ENCODE measurements at places on chromosomes 5 and 9. TPM values are rescaled to one million over a fixed set of nuclear protein-coding genes. Genes with fewer than 3 reads are reported as not detected.

The LOX gene
- 0.90 TPM for total RNA-seq

- no peak overlapping the region for H3K27ac ChIP-seq
- no peak overlapping the region for H3K4me3 ChIP-seq
- no peaks in the 10 kb centered on the region for H3K36me3 ChIP-seq
- no peaks in the 10 kb centered on the region for H3K4me1 ChIP-seq
- DNase-seq, result no peak
These were observed 23.4 kb downstream of the UBLCP1 start for GRCh38 chr5:159286420-159287035.

GRCh38 chr5:107436201-107436600, 234.5 kb downstream of the EFNA5 start:
- peaks cover 28% of the 10 kb centered on the region for H3K4me1 ChIP-seq
- no peak overlapping the region for H3K4me3 ChIP-seq
- DNase-seq, result no peak
- peaks cover 3% of the 10 kb centered on the region for H3K36me3 ChIP-seq
- peak overlapping the region; percentile 24 for H3K27ac ChIP-seq

The SLIT3 gene
- 56.6 TPM for total RNA-seq

The TMEM174 gene
- not detected for total RNA-seq

DNA sequence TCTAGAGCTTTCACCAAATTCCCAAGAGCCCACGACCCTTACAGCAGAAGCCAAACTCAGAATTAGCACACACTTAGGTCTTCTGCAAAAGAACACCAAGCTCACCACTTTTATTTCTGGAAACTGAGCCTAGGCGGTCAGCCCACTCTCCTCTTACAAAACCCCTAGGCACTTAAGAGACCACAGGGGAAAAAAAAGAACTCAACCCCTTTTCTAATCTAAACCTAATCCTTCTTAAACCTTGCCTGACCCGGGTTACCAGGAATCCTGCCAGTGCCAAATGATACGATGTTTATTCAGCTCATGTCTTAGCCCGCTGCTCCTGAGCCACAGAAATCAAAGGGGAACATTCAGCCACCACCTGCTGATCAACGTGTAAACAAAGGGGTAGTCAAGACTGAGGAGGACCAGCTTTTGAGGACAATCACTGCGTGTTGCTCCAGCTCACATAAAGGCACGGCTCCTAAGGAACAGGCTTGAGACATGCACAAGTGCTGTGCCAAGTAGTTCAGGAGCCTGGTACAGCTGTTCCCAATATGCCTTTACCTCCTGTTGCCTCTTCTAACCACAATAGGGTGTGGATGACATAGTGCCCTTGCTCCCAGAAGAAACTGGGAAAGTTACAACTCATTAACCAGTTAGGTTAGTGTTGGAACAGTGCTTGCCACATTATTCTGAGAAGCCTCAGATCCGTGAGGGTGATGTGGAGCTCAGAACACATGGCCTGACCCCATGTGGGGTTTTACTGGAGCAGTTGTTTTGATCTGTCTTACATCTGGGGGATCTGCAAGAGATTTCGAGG, 49.3 kb downstream of the ZFAND5 start:
- no peak for DNase-seq
- H3K4me3 ChIP-seq, result peak overlapping the region; percentile 11
- H3K27me3 ChIP-seq, result no peaks in the 10 kb centered on the region
- peak overlapping the region; percentile 40 for H3K27ac ChIP-seq
- H3K36me3 ChIP-seq, result no peaks in the 10 kb centered on the region

DNA sequence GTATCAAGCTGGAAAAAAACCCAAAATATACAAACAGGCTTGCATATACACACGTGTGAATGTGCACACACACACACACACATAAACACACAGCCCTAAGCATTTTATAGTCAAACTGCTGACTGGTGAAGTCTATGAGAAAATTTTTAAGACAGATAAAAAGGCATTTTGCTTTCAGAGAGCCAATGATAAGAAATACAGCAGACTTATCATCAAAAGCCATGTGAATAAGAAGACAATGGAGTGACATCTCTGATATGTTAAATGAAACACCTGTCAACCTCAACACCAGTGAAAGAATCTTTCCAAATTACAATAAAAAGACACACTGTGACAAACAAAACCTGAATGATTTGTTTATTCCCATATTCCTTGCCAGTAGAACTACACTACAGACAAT, 233.3 kb downstream of the CDH9 start:
- no peak overlapping the region for H3K4me3 ChIP-seq
- no peak overlapping the region for H3K27ac ChIP-seq
- no peaks in the 10 kb centered on the region for H3K36me3 ChIP-seq
- DNase-seq, result no peak

- no peaks in the 10 kb centered on the region for H3K36me3 ChIP-seq
- H3K27me3 ChIP-seq, result peaks cover 12% of the 10 kb centered on the region
- H3K27ac ChIP-seq, result no peak overlapping the region
- no peak overlapping the region for H3K4me3 ChIP-seq
- no peak for DNase-seq
- peaks cover 14% of the 10 kb centered on the region for H3K4me1 ChIP-seq
These were observed 589.8 kb upstream of the GRAMD2B start for GRCh38 chr5:125833398-125833797.

DNA sequence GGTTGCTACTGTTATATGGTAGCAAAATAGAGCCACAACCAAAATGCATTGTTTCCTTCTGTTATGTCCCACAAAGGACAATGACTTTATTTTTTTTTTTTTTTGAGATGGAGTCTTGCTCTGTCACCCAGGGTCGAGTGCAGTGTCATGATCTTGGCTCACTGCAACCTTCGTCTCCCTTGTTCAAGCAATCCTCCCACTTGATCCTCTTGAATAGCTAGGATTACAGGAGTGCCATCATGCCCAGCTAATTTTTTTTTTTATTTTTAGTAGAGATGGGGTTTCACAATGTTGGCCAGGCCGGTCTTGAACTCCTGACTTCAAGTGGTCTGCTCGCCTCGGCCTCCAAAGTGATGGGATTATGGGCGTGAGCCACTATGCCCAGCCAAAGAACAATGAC, 527.7 kb upstream of the SGCD start:
- no peak overlapping the region for H3K4me3 ChIP-seq
- H3K27ac ChIP-seq, result no peak overlapping the region
- no peak for DNase-seq
- H3K27me3 ChIP-seq, result no peaks in the 10 kb centered on the region
- no peaks in the 10 kb centered on the region for H3K4me1 ChIP-seq

The GLDC gene
- total RNA-seq, result 11.8 TPM

- peaks cover 4% of the 10 kb centered on the region for H3K36me3 ChIP-seq
- H3K4me1 ChIP-seq, result peaks cover 13% of the 10 kb centered on the region
- H3K27me3 ChIP-seq, result no peaks in the 10 kb centered on the region
- H3K27ac ChIP-seq, result no peak overlapping the region
- DNase-seq, result no peak
These were observed 52.4 kb downstream of the ANKH start for GRCh38 chr5:14818931-14819790.

- H3K27me3 ChIP-seq, result no peaks in the 10 kb centered on the region
- peaks cover 13% of the 10 kb centered on the region for H3K36me3 ChIP-seq
- H3K4me3 ChIP-seq, result peak overlapping the region; percentile 42
- H3K4me1 ChIP-seq, result peaks cover 7% of the 10 kb centered on the region
- no peak for DNase-seq
- H3K27ac ChIP-seq, result peak overlapping the region; percentile 10
These were observed 47.9 kb upstream of the SLC12A2 start for GRCh38 chr5:128035689-128036088.

- H3K36me3 ChIP-seq, result peaks cover 8% of the 10 kb centered on the region
- peak overlapping the region; percentile 75 for H3K4me3 ChIP-seq
- DNase-seq, result no peak
- H3K27ac ChIP-seq, result peak overlapping the region; percentile 98
- H3K27me3 ChIP-seq, result no peaks in the 10 kb centered on the region
These were observed 55.9 kb upstream of the STXBP1 start for GRCh38 chr9:127555840-127556820.

DNA sequence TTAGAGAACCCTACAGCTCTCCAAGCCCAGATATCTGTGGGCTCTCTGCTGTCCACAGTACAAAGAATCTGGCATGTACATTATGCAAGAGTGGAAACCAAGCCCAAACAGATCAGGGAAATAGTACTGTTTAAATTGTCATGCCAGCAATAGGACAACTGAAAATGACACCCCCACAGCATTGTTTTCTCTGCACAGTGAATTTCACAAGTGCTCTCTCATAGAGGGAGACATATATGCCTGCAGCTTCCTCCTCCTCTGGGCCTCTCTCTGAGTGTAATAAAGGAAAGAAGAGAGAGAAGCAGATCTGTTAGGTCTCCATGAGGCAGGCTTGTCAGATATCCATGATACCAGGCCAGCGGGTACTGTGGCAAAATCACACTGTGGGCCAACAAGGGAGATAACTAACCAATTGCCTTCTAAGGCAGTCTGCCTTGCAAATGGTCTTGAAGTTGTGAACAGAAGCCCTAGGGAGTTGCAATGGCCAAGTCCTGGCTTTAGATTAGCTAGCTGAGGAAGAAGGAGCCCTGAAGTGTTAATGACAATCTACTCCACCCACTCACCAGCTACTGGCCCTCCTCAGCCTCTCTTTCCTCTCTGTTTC, 54.4 kb upstream of the JMY start:
- no peak overlapping the region for H3K27ac ChIP-seq
- no peak for DNase-seq

GRCh38 chr9:96554326-96554725, 65.3 kb downstream of the CDC14B start:
- peaks cover 8% of the 10 kb centered on the region for H3K4me1 ChIP-seq
- peaks cover 12% of the 10 kb centered on the region for H3K36me3 ChIP-seq
- no peak overlapping the region for H3K4me3 ChIP-seq
- no peaks in the 10 kb centered on the region for H3K27me3 ChIP-seq

GRCh38 chr5:1753490-1753889, 46.1 kb downstream of the MRPL36 start:
- H3K27me3 ChIP-seq, result peaks cover 12% of the 10 kb centered on the region
- no peak overlapping the region for H3K27ac ChIP-seq
- peaks cover 3% of the 10 kb centered on the region for H3K36me3 ChIP-seq

DNA sequence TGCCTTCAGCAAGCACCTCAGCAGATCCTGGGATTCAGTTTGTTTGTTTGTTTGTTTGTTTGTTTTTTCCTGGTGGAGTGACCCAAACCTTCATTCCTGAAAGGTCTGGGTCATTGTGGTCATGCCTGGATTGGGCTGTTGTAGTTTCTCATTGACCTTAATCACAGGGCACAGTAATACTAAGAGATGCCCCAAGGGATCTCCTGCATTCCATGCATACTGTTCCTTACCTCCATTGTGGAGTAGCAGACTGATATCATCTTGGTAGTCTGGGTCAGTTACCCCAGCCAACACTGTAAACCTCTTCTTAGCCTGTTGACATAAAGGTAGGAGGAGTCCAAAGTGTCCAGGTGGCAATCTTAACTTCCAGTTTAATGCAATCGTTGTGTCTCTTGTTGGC, 1466.7 kb upstream of the CDH9 start:
- no peaks in the 10 kb centered on the region for H3K27me3 ChIP-seq
- H3K36me3 ChIP-seq, result peaks cover 3% of the 10 kb centered on the region
- H3K4me3 ChIP-seq, result no peak overlapping the region
- no peak overlapping the region for H3K27ac ChIP-seq

GRCh38 chr9:8600914-8601680, 801.5 kb upstream of the DMAC1 start:
- no peak overlapping the region for H3K27ac ChIP-seq
- DNase-seq, result no peak
- no peaks in the 10 kb centered on the region for H3K4me1 ChIP-seq

GRCh38 chr9:111992523-111992922, 95.9 kb downstream of the UGCG start:
- H3K27ac ChIP-seq, result no peak overlapping the region
- no peaks in the 10 kb centered on the region for H3K27me3 ChIP-seq
- no peak overlapping the region for H3K4me3 ChIP-seq
- H3K36me3 ChIP-seq, result no peaks in the 10 kb centered on the region
- H3K4me1 ChIP-seq, result no peaks in the 10 kb centered on the region

DNA sequence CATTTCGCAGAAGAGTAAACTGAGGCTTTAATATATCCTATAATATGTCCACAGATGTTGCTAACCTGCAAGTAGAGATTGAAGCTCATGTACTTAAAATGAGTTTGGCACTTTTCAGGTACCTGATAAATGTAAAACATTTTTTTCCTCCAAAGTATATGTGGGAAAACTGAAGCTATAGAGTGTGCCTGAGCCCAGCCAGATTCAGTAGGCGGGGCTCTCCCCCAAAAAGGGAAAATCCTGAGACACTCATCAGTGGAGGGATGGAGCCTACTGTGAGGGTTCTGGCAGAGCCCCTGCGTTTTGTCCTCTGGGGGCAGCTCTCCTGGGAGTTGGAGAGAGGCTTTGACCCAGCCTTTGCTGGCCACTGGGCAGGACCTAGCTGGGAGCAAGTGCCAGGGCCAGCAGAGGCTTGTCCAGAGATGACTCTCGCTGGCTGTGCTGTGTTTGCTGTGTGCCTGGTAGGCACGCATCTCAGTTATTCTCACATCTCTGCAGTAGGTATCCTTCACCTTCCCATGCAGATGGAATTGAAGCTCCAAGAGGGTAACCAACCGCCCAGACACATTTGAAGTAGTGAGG, 81.1 kb upstream of the SPRY4 start:
- H3K27ac ChIP-seq, result no peak overlapping the region
- H3K4me1 ChIP-seq, result peaks cover 16% of the 10 kb centered on the region
- no peaks in the 10 kb centered on the region for H3K27me3 ChIP-seq
- no peaks in the 10 kb centered on the region for H3K36me3 ChIP-seq

DNA sequence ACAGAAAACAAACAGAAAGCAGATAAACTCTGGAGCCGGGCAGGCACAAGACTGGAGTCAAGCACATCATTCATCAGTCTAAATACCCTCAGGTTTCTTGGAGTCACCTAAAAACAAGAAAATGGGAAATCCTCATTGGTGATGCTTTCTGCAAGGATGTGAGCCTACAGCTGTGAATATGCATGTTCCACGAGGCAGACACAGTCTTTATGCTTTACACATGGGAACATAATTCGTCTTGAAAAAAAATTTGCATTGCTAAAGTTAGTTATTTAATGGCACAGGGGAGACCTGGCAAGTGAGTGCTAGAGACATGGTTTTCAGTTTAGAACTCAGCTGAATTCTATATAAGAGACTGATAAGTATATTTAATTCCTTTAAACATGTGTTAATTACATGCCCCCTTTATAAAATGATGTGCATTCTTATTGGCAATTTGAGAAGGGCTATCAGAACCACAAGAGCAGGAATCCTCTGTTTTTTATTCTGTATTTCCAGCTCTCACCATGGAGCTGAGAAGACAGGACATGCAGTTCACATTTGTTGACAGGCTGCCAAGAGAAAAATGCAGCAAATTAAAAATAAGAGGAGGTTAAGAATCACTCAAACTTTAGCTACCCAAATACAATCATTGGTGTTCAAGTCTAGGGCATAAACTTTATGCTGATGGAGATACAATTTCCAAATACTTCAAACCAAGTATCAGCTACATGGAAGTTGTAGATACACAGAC, 438.0 kb upstream of the MPDZ start:
- H3K4me1 ChIP-seq, result peaks cover 32% of the 10 kb centered on the region
- no peak for DNase-seq
- no peak overlapping the region for H3K4me3 ChIP-seq
- H3K27ac ChIP-seq, result no peak overlapping the region
- H3K36me3 ChIP-seq, result no peaks in the 10 kb centered on the region
- H3K27me3 ChIP-seq, result no peaks in the 10 kb centered on the region

DNA sequence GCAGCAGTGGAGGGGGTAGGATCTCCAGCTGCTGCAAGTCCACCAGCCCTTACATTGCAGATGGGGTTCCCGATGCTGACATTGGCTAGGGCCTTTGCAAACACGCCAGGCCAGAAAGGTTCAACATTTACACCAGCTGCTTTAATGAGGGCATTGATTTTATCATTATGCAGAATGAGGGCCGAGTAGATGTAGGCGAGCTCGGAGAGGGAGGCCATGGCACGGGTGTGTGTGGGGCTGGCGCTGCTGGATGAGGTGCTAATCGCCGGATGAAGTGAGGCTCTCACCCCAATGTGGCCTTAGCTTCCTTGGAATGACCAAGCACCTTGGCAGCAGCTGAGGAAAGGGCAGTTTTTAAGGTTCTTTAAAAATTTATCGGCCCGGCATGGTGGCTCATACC, 27.4 kb downstream of the PHAX start:
- H3K27ac ChIP-seq, result no peak overlapping the region
- DNase-seq, result no peak
- H3K36me3 ChIP-seq, result peaks cover 11% of the 10 kb centered on the region
